RPMI8226 (cell line): ENCODE measurements at places on chromosomes 1 and 21.

DNA sequence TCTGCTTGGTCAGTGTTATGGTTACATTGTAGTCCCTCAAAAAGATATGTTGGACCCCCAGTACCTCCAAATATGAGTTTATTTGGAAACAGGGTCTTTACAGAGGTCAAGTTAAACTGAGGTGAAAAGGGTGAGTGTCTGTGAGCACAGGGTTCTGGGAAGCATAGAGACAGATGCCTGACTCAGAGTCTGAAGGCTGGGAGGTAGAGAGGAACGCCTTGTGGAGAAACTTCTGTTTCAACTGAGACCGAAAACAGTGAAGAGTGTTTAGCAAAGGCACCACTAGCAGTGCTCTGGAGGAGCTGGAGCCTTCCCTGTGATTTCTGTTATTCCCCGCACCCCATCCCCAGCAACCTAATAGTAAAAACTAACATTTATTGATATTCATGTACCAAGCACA, 65.2 kb upstream of the LRRC8D start:
- no peak for DNase-seq

GRCh38 chr1:178408871-178409270, 87.9 kb downstream of the CLEC20A start:
- DNase-seq: no peak

DNA sequence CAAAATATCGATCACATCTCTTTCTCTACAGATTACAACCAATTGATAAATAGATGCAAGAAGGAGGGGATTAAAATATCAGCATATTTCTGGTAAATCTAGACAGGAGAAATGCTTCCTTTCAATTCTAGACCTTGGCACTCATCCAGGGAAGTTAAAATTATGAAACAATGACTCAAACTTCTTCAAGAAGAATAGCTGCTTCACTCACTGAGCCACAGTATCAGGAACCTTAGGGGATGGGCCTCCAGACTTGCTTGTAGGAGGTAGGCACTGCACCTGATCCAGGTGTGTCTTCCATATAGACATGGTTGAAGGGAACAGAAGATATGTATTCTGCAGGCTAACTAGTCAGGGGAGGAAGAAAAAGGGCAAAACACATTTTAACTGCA, 9.8 kb downstream of the SLAMF7 start:
- DNase-seq: peak; percentile 34

GRCh38 chr1:178938959-178939317, 68.1 kb upstream of the ANGPTL1 start:
- DNase-seq: no peak
